ENCODE measurements at places on chromosomes 16 and 17.

DNA sequence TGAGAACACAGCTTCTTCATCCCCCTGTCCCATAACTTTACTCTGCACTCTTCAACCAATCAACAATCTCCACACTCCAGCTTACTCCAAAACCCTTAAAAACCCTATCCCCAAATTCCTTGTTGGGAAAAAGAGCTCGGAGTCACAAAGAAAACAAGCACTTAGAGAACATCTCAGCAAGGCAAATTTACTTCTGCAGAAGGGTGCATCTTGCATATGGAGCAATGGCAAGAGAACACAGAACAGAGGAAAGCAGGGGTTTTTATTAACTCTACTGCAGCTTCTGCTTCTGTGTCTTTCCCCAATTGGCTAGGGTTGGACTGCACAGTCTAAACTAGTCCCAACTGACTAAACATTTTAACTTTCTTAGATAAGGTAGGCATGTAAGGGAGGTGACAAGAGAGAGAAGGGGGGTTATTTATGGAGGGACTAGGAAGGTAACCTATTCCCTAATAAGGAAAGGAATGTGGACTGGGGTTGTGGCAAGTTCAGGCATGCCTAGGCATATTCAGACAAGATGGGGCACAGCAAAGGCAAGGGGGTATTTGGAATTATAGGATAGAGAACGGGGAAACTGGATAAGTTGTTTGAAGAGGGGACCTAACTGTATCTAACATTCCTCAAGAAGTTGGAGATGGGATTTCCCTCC is 125.5 kb downstream of the CACNG3 start:
- no peak for DNase-seq

DNA sequence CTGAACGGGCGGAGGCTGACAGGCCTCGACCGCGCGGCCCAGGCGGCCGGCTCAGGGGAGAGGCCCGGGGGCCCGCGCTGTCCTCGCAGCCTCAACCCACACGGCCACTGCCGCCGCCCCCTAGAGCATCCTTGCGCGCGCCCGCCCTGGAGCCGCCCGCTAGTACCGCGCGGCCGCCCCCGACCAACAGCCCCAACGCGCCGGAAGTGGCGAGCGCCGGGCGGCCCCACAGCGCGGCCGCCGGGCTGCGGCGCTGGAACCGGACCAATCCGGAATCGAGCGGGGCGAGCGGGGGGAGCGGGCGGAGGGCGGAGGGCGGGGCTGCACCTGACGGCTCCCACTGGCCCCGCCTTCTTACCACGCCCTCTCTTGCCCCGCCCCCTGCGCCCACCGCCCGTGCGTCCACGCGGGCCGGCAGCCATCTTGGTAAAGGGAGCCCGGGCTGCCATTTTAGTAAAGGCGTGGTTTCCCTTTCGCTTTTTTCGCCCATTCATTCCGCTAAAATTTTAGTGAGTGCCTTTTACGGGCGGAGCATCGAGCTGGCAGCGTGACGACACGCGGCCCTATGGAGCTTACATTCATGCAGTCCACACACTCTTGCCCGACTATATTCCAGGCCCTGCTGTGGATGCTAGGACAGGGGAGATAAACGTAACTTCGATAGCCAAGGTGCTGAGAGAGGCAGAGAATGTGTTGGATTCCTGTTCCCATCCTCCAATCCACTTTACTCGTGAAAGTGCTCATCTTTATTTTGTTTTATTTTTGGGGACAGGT is at the start of gene XPO6:
TSS of gene XPO6 (minus strand) at position 208 of the 774 bp plus-strand sequence. CDS start 597 bp downstream, outside the sequence.
- DNase-seq, result peak; percentile 98

GRCh38 chr16:27401768-27402568 is at the start of gene IL21R:
IL21R (plus strand) TSS chr16:27402174; CDS start chr16:27430072, 27,898 bp downstream.
- DNase-seq, result peak; percentile 81

GRCh38 chr17:28579526-28579925 is 2.8 kb upstream of the ALDOC start:
- DNase-seq, result no peak

DNA sequence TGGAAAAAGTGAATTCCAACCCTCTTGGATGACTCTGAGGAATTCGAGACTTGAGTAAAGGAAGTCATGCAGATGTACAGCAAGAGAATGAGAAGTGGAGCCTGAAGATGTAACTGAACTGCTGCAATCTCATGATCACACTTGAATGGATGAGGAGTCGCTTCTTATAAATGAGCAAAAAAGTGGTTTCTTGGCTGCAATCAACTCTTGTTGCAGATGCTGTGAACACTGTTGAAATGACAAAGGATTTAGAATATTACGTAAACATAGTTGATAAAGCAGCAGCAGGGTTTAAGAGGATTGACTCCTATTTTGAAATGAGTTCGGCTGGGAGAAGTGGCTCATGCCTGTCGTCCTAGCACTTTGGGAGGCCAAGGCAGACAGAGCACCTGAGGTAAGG is 25.5 kb downstream of the ASPA start:
- DNase-seq, result no peak

GRCh38 chr17:50872710-50873424 is 6.7 kb upstream of the TOB1 start:
- peak; percentile 25 for DNase-seq

DNA sequence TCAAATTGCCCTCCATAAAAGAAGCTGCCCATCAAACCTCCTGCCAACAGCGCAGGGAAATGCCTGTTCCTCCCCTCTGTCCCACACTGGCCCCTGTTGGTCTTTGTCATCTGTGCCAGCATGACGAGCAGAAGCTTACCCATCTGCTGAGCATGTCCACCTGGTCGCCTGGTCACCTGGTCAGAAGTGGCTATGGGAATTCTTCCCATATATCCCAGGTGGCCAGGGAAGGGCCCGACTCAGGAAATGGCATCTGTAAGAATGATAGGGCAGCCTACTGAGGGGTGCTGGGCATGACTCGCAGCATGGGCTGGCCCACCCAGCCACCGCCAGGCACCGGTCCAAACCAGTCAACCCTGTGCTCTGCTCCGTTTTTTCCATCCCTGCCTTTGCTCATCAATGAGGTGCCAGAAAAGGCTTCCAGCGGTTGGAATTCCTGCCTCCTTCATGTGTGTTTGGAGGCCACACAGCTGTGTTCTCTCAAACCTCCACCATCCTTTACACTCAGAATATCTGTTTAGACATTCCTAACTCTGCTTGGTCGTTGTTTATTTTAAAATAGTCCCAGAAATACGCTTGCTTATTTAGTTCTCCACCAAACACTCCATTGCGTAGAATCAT is 145.2 kb downstream of the CLEC16A start:
- DNase-seq, result no peak

- DNase-seq, result no peak
Measured at GRCh38 chr17:74408815-74409214, 23.1 kb upstream of the GPRC5C start.

DNA sequence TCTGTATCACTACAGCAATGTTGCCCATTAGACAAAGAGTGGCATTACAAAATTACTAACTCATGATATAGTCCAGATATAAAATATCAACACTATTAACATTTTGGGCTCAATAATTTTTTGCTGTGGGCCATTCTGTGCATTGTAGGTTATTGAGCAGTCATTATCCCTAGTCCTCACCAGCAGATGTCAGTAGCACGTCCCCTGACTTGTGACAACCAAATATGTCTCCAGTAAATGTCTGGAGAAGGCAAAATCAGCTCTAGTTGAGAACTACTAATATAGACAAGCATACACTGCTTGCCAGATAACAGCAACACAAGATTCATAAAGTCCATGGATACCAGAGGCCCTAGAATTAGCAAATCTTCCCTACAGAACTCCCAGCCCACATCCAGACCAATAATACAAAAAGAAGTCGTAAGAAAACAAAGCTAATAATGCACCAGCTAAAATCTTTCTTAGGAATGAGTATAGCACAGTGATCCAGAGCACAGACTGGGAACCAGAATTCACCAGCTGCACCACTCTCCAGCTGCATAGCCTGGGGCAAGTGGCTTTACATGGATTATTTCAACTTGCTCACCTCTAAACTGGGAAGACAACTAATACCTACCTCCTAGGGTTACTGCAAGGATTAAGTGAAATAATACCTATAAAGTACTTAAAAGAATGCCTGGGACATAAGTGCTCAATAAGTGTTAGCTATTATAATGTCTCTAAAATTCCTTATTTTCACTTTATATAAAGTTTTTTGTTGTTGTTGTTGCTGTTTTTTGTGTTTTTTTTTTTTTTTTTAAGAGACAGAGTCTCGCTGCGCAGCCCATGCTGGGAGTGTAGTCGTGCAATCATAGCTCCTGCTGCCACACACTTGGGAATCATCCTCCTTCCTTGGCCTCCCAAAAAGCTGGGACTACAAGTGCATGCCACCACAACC is 23.7 kb downstream of the HELZ start:
- DNase-seq, result no peak

- no peak for DNase-seq
Measured at GRCh38 chr16:15509593-15510535, 75.5 kb downstream of the BMERB1 start.

DNA sequence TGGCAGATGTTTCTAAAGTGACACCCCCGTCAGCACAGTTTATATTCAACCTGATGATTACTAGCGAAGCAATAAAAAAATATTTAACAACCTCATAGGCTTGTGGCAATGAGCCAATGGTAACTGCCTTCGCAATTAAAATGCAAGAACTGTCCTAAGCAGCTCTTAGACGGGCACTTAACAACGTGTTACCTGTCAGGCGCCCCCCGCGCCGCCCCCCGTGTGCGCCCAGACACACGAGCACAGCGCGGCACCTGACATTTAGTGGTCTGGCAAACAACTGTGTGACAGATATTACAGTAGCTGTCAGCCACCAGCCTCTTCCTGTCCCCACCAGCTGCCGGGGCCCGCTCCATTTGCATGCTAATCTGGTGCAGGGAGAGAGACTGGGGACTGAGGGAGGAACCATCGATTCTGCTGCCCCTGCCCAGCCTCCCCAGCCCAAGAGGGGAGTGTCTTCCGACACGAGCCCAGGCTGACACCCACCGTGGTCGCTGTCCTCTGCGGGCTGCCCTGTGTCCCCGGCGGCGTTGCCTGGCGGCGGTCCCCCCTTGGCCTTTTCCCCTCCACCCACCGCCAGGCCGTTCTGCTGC is 12.7 kb downstream of the NDUFAF8 start:
- DNase-seq, result no peak

DNA sequence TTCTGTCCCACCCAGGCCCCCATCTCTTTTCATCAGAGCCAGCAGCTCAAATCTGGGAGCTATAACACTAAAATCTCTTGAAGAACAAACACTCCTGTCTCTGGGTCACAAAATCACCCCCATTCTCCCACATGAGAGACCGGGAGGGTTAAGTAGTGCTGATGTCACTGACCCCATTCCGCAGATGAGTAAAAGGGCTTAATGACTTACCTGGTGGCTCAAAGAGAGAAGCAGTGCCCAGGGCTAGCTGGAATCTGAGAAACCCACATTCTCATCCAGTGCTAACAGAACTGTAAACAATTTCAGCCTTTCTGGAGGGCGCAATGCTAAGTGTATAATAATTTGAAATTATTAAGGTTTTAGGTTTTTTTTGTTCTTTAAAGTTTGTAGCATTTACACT is 26.3 kb upstream of the LHX1 start:
- DNase-seq, result no peak

- DNase-seq, result no peak
Measured at GRCh38 chr17:60383379-60383778, 8.6 kb downstream of the USP32 start.

- no peak for DNase-seq
Measured at GRCh38 chr16:62177351-62178203, 141.3 kb upstream of the CDH8 start.

- no peak for DNase-seq
Measured at GRCh38 chr16:11783319-11784037, 13.6 kb downstream of the ZC3H7A start.

DNA sequence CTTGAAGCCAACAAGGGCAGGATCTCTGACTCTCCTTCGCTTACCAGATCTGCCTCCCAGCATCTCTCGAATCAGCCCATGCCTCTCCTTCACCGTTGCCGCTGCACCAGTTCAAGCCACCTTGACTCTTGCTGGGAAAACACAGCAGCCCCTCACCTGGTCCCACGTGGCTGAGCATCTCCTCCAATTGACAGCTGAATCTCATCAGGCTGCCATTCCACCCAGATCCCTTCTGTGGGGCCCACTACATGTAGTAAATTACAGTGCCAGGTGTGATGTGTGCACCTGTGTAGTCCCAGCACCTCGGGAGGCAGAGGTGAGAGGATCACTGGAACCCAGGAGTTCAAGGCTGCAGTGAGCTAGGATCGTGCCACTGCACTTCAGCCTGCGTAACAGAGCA is 37.8 kb upstream of the C16orf78 start:
- no peak for DNase-seq

DNA sequence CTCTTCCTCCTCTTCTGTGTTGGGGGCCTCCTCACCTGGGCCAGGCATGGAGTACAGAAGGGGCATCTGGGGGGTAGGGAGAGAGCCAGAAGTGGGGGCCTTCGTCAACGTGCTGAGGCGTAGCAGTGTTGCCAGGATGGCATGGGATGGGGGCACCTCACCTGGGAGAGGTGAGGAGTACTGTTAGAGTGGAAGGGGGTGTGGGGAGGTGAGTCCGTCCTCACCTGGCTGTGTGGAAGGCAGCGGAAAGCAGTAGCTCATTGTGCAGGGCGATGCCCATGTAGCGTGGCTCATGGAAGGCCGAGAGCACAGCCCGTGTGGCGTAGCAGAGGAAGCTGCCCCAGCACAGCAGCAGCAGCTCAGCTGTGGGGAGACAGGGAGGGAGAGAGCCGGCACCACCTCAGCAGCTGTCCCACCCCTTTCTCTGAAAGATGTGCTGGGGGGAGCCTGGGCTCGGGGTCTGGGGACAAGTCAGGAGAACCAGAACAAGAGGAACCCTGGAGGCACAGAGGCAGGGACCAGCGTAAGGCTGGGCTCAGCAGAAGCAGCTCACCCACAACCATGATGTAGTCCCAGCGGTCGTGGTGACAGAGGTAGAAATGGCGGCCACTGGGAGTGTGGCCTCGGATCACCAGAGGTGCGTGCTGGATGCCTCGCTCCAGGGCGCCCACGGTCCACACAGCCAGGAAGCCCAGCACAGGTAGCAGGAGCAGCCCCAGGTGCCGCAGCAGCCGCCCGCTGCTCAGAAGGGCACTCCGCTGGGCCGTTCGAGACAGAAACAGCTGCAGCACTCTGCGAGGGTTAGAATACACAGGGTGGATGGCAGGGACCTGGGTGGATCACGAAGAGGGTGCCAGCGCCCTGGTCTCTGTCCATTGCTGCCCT is 9.0 kb downstream of the GPR179 start:
- DNase-seq, result no peak

DNA sequence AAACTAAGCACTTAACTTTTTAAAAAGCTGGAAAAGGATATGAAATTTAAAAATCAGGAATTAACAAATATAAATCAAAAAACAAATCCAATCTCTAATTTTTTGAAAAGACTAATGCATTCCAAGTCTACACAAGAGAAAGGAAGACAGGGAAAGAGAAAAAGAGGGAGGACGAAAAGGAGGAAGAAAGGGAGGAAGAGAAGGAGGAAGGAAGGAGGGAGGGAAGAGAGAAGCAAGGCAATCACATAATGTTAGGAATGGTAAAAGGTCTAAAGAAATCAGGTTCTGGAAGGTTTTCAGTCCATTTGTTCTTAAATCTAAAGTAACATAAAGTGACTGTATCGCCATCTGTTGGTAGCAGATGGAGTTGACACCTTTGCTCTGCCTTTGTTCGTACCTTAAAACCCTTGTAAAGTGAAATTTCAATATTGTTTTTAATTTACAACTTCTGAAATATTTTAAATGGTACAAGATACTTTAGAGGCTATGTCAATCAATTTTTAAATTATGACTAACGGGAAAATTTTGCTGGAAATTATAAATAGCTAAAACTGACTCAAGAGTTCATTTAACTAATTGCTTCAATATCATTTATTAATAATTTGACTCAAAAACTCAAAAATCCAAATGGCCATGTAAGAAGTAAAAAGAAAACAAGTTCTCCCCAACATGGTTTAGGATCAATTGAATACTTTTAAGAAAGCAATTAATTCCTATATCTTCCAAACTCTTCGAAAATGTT is 20.4 kb upstream of the CDYL2 start:
- DNase-seq, result no peak

- peak; percentile 33 for DNase-seq
Measured at GRCh38 chr16:50326835-50327465, 41.8 kb downstream of the BRD7 start.

All from stimulated activated CD8-positive, alpha-beta memory T cell treated with anti-CD3 and anti-CD28 coated beads, Interleukin-2, amount 100 ng/mL, for 1 hour (primary cell).